Breast epithelium (tissue), 4 donors: ENCODE measurements at places on chromosomes 2 and 18.

DNA sequence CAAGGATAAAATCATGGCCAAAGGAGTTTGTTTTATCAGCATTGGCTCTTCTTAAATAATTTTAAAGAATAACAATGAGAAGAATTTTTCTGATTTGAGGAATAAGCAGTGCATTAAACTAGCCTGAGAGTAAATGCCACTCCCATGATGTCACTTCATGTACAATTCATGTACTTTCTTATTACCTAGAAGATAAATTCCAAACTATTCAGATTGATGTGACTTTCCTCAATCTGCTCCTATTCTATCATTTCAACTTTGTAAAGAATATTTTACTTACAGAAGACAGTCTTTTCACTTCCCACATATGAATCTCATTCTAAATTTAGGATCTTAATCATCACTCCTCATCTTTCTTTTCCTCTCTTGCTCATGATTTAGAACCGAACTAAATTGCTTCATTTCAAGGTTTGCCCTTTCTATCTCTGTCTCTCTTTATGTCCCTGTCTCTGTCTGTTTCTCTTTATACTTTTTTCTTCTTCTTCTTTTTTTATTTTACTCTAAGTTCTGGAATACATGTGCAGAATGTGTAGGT is 1142.0 kb upstream of the PIK3C3 start:
- DNase-seq = no peak

GRCh38 chr2:208594642-208595385 is 188.2 kb downstream of the PTH2R start:
- DNase-seq = no peak

GRCh38 chr2:101124643-101125366 is 26.4 kb downstream of the TBC1D8 start:
- DNase-seq = peak; percentile 65

GRCh38 chr2:218344090-218344754 is 12.4 kb upstream of the CATIP start:
- DNase-seq = no peak

DNA sequence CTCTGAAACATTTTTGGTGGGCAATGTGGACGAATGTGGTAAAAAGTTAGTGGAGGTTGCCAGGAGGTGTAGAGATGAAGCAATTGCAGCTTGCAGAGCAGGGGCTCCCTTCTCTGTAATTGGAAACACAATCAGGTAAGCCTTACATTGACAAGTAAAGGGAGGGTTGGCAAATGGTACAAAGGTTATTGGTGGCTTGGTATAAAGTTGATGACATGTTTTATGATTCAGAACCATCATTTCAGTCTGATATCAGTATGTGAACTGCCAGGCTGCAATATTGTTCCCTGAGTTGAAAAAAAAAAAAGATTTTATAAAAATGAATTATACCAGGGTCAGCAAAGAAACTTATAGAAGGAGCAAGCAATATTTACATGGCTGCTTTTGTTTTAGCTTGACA is 14.4 kb upstream of the DLX1 start:
- DNase-seq = no peak

DNA sequence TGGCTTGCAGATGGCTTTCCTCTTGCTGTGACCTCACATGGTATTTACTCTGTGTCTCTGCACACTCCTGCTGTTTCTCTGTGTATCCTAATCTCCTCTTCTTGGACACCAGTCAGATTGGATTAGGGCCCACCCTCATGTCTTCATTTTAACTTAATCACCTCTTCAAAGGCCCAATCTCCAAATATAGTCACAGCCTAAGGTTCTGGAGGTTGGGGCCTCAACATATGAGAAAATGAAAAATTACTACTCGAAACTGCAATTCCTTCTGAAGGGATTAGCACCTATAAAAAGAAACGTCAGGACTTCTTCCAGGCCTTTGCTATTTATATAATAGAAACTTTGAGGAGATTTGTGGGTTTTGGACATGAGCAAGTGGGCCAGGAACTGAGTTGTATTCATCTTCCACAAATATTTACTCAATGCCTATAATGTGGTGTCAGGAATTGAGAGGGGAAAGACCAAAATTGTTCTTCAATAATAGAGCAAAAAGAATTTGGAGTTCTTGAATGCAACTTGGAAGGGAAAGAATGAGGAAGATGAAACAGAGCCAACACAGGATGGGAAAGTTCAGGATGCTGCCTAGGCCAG is 270.0 kb upstream of the FN1 start:
- DNase-seq = no peak

GRCh38 chr2:26687801-26688200 is 4.7 kb upstream of the KCNK3 start:
- no peak for DNase-seq

DNA sequence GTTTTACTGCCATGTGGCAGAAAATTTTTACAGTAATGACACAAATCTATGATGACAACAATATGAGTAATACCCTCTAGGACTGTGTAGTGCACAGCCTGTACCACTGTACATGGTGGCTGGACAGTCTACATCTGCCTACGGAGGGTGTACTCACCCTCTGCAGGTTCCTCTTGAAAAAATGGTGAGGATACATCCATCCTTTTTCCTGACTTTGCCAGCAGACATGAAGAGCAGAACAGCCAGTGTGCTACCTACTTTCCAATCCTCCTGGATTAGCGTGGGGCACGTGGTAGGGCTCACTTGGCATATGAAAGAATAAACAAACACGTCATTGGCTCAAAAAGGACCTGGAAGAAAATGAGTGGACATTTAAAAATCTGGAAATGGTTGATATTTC is 62.6 kb downstream of the TRPM8 start:
- no peak for DNase-seq

- no peak for DNase-seq
These were observed 523.8 kb upstream of the SPHKAP start for GRCh38 chr2:228705318-228705717.
